ENCODE measurements at places on chromosomes 2 and 18.

DNA sequence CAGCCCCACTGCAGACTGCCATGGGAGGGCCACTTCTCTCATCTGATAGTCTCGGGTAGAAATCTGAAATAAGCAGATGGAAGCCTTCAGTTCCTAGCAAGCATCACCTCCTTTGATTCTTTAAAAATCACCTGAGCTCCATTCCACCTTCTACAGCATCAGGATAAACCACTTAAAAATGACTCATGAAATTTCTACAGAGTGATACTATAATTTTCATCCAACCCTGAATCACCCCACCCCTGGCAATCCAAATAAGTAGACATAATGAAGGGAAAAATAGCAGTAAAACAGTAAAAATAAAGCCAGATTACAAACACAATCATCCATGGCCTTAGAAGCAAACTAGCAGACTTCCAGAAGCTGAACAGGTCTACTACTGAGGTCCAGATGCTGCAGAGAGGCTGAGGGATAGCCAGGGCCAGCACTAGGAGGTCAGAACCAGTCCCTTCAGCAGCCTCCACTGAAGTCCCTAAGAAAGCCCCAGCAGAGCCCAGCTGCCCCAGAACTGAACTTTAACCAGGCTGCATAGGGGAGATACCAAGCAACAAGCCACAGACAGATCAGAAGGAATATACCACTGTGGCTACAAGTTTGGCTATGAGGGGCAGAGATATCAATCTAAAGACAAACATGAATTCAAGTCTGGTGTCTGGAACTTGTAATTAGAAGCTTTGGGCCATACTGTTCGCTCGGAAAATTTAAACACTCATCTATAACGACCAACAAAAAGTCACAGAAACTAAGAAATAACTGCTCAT, 54.7 kb upstream of the RNU4ATAC start:
- no peak for DNase-seq

DNA sequence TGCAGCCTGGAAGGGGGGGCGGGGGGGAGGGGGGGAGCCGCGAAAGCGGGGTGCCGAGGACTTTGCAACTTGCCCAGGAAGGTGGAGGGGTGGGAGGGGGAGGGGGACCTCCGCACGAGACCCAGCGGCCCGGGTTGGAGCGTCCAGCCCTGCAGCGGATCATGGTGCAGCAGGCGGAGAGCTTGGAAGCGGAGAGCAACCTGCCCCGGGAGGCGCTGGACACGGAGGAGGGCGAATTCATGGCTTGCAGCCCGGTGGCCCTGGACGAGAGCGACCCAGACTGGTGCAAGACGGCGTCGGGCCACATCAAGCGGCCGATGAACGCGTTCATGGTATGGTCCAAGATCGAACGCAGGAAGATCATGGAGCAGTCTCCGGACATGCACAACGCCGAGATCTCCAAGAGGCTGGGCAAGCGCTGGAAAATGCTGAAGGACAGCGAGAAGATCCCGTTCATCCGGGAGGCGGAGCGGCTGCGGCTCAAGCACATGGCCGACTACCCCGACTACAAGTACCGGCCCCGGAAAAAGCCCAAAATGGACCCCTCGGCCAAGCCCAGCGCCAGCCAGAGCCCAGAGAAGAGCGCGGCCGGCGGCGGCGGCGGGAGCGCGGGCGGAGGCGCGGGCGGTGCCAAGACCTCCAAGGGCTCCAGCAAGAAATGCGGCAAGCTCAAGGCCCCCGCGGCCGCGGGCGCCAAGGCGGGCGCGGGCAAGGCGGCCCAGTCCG, 540 bp downstream of the SOX11 start:
- no peak for DNase-seq

DNA sequence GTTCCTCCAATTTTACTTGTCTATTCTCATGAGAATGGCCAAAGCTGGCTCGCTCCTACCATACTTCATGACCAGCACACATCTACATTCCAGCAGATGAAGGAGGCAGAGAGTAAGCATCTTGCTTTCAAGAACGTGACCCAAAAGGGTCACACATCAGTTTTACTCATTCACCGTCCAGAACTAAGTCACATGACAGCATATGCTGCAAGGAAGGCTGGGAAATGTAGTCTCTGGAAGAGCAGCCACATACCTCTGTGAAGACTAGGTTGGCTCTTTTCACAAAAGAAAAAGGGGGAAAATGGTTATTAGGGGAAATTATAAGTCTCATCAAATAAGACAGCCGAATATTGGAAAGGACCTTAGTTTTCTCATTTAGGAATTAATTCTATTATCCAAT, 835.3 kb downstream of the EPHA4 start:
- DNase-seq, result no peak

GRCh38 chr18:63550068-63550467, 7.9 kb downstream of the SERPINB12 start:
- DNase-seq, result no peak

GRCh38 chr2:75709297-75709696, 1.4 kb downstream of the GCFC2 start:
- no peak for DNase-seq

DNA sequence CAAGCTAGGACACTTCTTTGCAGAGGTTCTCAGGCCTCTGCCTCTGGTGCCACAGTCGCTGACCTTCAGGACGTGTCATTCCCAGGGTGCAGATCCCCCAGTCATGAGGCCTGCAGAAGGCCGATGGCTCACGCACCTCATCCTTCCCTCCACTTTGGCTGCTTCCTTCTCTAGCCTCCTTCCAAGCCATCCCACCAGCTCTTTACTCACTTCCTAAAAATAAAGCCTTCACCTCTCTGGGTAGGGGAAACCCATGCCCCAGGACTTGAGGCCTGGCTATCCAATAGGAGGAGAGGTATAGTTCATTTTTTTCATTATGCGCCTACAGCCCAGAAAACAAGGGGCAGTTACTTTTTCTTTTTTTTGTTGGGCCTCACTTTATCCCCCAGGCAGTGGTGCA, 91.4 kb downstream of the B3GNT2 start:
- DNase-seq, result no peak

GRCh38 chr2:113234721-113235346, 43.9 kb downstream of the PAX8 start:
- DNase-seq, result no peak

DNA sequence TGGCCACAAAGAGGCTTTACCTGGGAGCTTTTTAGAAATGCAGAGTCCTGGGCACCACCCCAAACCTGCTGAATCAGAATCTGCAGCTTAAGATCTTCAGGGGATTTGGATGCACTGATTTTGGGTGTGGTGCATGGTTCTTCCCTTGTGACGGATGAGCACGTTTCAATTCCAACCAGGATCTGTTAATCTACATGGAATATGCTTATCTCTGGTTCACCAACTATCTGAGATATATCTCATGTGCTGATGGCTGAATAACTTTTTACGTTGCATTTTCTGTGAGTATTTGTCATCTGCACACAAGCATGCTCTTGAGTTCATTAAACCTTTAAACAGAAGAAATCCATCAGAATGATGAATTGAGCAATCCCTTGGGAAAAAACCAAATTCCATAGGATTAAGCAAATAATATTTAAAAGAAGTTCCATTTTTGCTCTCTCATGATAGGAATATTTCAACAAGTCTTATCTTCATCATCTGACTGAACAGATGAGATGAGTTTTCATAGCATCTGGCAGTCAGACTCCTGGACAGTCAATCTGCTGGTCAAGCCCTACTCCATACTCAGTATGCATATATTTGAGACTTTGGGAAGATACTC, 120.6 kb downstream of the PLB1 start:
- DNase-seq, result no peak

DNA sequence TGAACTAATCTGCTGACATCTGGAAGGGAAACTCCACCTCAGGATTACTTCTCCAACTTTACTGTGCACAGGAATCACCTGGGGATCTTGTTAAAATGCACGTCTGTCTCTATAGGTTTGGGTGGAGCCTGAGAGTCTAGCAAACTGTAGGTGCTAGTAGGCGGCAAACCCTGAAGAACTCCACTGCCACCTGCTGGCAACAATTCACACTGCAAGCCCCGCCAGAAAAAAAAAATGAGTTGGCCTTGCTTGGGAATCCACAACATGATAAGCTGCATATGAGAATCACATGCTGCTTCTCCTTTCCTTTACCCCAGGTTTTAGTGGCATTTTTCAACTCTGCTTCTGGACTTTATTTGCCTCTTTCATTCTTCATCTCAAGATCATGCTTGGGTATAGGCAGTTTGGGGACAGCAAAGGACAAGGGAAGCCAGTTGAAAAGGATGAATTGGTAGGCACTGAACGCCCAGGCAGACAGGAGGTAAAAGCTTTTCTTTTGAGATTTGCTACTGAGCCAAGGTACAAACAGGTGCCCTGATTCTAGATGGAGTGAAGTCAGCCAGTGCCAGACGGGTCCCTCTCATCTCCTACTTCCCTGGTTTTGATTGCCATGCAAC, 88.8 kb downstream of the VIT start:
- DNase-seq, result no peak

DNA sequence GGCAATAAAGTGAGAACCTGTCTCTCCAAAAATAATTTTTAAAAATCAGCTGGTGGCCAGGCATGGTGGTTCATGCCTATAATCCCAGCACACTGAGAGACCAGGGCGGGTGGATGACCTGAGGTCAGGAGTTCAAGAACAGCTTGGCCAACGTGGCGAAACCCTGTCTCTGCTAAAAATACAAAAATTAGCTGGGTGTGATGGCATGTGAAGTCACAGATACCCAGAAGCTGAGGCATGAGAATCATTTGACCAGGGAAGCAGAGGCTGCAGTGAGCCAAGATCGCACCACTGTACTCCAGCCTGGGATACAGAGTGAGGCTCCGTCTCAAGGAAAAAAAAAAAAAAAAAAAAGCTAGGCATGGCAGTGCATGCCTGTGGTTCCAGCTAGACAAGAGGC, 7.4 kb upstream of the GPR75 start:
- no peak for DNase-seq

DNA sequence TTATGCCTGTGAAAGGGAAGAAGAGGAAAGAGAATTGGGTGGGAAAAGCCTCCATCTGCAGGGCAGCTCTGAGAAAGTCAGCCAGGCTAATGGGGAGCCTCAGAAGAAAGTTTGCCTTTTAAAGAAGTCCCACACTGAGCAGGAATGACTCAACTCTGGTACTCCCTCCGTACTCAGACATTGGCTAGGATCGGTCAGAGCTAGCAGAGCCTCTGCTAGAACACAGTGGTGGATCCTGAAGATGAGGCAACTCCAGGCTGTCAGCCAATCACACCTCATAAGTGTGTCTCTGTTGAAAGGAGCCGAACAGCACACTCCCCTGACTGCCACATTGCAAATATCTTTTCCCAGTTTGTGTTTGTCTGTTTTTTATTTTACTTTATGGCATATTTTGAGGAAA, 96.9 kb downstream of the HNRNPLL start:
- DNase-seq, result no peak

DNA sequence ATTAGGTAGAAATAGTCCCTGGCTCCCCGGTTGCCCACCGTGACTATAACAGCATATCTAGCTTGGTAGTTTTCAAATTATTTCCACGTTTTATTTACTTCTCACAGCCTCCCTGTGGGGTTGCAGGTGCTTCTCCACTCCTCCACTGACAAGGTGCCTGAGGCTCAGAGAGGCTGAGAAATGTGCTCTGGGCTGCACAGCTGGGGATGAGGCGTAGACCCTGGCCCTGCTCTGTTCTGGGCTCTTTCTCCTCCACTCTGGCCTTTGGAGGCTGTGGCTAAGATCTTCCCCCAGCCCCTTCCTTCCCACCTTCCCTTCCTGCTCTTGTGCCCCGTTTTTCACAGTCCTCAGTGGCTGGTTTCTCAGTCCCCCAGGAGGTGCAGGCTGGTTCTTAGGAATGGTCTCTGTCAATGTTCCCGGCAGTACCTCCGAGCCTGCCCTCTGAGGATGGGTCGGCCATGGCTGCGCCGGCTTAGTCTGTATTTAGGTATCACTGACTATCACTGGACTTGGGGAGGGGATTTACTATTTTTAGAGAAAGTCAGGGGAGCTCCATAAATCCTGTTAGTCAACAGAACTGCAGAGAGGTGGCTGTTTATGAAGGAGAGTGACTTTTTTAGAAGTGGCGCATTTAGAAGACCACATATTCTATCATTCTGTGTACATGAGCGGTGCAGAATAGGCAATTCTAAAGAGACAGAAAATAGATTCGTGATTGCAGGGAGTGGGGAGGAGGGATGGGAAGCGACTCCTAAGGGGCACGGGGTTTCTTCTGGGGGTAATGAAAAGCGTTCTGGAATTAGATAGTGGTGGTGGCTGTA, 35.0 kb downstream of the HPCAL1 start:
- no peak for DNase-seq

DNA sequence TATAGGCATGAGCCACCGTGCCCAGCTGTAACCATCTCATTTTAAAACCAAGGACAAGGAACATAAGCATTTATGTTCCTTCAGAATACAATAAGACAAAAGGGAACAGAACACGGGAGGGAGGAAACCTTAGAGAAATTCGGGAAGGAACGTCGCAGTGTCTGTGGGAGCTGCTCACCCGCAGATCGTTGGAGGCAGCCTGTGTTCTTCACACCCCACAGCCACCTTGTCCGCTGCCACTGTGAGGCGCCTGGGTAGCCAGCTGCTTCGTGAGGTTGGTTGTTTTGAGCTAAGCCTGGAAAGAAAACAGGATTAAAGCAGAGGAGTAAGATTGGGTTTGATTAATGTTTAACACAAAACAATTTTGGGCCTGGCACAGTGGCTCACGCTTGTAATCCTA, 250.0 kb downstream of the FHOD3 start:
- DNase-seq, result no peak

DNA sequence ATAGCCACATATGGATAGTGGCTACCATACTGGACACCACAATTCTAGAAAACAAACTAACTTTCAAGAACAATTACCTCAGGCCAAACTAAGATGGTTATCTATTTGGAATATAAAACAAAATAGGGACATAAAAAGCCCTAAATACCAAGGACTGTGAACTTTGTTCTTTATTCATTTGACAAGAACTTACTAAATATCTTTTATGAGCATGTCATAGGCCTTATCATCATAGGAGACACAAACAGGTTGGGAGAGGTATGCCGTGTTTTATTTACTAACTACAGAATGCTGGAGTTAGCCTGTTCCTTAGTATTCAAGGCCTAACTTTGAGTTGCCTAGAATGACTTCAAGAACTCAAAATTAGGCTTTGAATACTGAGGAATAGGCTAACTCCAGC, 32.1 kb downstream of the CCDC93 start:
- no peak for DNase-seq
